H1 (cell line): ENCODE measurements at places on chromosomes 11 and 22.

- no peak for DNase-seq
- H3K27ac ChIP-seq: no peak overlapping the region
- no peaks in the 10 kb centered on the region for H3K36me3 ChIP-seq
- H3K4me3 ChIP-seq: peak overlapping the region; percentile 40
Measured at GRCh38 chr22:43411040-43411868, 560 bp upstream of the MPPED1 start.

DNA sequence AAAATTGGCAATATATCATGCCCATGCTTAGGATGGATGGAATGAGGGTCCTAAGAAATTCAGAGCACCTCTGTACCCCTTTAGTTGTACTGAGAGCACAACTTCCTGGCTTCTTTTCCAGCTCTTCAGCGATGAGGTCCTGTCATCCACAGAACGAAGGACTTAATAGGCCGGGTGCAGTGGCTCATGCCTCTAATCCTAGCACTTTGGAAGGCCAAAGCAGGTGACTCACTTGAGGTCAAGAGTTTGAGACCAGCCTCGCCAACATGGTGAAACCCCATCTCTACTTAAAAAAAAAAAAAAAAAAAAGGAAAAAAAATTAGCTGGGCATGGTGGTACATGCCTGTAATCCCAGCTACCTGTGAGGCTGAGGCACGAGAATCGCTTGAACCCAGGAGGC lies 125.3 kb upstream of the BMAL1 start:
- H3K27me3 ChIP-seq: no peaks in the 10 kb centered on the region
- no peaks in the 10 kb centered on the region for H3K36me3 ChIP-seq
- no peak overlapping the region for H3K27ac ChIP-seq
- no peak overlapping the region for H3K4me3 ChIP-seq
- DNase-seq: no peak
- no peaks in the 10 kb centered on the region for H3K4me1 ChIP-seq

GRCh38 chr22:39746600-39747262 lies 146.8 kb downstream of the ENTHD1 start:
- H3K36me3 ChIP-seq: no peaks in the 10 kb centered on the region
- H3K4me3 ChIP-seq: no peak overlapping the region
- H3K4me1 ChIP-seq: no peaks in the 10 kb centered on the region

- no peak overlapping the region for H3K4me3 ChIP-seq
- no peak overlapping the region for H3K27ac ChIP-seq
- H3K36me3 ChIP-seq: no peaks in the 10 kb centered on the region
Measured at GRCh38 chr11:125315079-125315740, 150.7 kb downstream of the PKNOX2 start.

DNA sequence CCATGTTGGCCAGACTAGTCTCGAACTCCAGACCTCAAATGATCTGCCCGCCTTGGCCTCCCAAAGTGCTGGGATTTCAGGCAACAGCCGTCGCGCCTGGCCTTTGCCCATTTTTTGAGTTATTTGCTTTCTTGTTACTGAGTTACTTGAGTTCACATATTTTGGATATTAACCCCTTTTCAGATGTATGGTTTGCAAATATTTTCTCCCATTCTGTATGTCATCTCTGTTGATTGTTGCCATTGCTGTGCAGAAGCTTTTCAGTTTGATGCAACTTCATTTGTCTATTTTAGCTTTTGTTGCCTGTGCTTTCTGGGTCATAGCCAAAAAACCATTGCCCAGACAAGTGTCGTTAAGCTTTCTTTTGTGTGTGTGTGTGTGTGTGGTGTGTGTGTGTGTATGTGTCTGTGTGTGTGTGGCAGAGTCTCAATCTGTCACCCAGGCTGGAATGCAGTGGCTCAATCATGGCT lies 6.8 kb downstream of the TSGA10IP start:
- H3K27ac ChIP-seq: no peak overlapping the region
- DNase-seq: no peak
- no peaks in the 10 kb centered on the region for H3K27me3 ChIP-seq
- no peaks in the 10 kb centered on the region for H3K36me3 ChIP-seq
- H3K4me1 ChIP-seq: no peaks in the 10 kb centered on the region

GRCh38 chr11:69715446-69715845 lies 11.6 kb upstream of the FGF19 start:
- H3K4me1 ChIP-seq: peaks cover 18% of the 10 kb centered on the region
- no peak overlapping the region for H3K27ac ChIP-seq
- DNase-seq: no peak
- H3K4me3 ChIP-seq: no peak overlapping the region
- H3K36me3 ChIP-seq: no peaks in the 10 kb centered on the region

GRCh38 chr22:29342577-29343312 lies 27.2 kb upstream of the RASL10A start:
- H3K27ac ChIP-seq: no peak overlapping the region
- no peaks in the 10 kb centered on the region for H3K27me3 ChIP-seq
- DNase-seq: no peak
- no peaks in the 10 kb centered on the region for H3K4me1 ChIP-seq

DNA sequence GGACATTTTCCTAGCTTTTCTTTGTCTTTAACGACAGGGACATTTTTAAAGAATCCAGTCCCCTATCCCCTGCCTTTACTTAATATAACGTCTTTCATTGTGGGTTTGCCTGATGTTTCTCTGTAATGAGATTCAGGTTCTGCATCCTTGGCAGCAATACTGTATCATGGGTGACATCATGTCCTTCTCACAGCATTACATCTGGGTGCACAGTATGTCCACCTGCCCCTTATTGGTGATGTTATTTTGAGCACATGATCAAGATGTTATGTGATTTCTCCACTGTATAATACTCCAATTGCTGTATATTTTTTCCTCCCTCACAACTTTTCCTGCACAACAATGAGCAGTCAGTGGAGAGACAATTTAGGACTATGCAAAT lies 9.7 kb upstream of the STK33 start:
- no peaks in the 10 kb centered on the region for H3K4me1 ChIP-seq
- no peak overlapping the region for H3K4me3 ChIP-seq
- no peaks in the 10 kb centered on the region for H3K27me3 ChIP-seq
- no peak overlapping the region for H3K27ac ChIP-seq
